Lung (tissue), 17 donors: ENCODE measurements at places on chromosomes 3 and 15.

GRCh38 chr3:55244247-55244646 is 242.9 kb downstream of the WNT5A start:
- H3K4me1 ChIP-seq: no peaks in the 10 kb centered on the region
- H3K27ac ChIP-seq: no peak overlapping the region
- no peak overlapping the region for H3K4me3 ChIP-seq
- no peaks in the 10 kb centered on the region for H3K27me3 ChIP-seq
- H3K36me3 ChIP-seq: no peaks in the 10 kb centered on the region

DNA sequence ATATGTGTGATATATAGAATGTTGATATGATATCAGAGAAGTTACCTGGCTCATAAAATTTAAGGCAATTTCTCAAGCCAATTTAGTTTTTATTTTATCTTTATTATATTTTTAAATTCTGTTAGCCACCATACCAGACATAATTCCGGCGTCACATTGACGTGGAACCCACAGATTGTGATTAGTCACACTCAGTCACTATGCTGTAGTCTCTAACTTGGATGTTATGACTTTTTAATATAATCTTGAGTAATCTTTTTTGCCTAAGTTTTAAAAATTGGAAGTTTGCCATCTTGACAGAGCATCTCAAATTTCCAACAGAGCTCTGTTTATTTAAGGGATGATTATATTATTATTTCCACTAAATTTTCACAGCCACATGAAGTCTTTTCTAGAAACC is 9.7 kb upstream of the DCLK3 start:
- no peak overlapping the region for H3K4me3 ChIP-seq
- H3K4me1 ChIP-seq: peaks cover 4% of the 10 kb centered on the region
- H3K27me3 ChIP-seq: no peaks in the 10 kb centered on the region
- DNase-seq: no peak

DNA sequence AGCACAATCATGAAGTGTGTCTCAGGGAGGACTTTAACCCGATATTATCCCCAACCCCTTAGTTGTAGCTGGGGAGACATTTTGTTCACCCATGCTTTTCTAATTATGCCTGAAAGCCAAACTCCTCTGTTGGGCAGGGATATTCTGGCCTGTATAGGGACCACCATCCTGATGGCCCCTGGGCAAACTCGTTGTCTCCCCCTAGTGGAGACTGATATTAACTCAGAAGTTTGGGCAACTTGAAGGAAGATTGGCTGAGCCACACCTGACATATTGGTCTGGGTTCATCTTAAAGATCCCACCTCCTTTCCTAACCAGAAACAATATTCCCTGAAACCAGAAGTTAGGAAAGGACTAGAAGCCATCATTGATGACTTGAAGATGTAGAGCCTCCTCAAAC is 42.3 kb downstream of the TM4SF18 start:
- H3K27ac ChIP-seq: no peak overlapping the region
- no peaks in the 10 kb centered on the region for H3K27me3 ChIP-seq
- no peak for DNase-seq

DNA sequence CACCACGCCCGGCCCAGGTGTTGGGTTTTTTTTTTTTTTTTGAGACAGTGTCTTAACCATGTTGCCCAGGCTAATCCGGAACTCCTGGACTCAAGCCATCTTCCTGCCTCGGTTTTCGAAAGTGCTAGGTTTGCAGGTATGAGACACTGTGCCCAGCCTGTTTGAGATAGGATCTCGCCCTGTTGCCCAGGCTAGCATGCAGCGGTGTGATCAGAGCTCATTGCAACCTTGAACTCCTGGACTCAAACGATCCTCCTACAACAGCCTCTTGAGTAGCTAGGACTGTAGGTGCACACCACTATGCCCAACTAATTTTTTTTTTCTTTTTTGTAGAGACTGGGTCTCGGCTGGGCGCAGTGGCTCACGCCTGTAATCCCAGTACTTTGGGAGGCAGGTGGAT is 20.3 kb upstream of the ITPKA start:
- no peaks in the 10 kb centered on the region for H3K4me1 ChIP-seq
- no peak for DNase-seq
- no peaks in the 10 kb centered on the region for H3K27me3 ChIP-seq
- no peak overlapping the region for H3K27ac ChIP-seq

DNA sequence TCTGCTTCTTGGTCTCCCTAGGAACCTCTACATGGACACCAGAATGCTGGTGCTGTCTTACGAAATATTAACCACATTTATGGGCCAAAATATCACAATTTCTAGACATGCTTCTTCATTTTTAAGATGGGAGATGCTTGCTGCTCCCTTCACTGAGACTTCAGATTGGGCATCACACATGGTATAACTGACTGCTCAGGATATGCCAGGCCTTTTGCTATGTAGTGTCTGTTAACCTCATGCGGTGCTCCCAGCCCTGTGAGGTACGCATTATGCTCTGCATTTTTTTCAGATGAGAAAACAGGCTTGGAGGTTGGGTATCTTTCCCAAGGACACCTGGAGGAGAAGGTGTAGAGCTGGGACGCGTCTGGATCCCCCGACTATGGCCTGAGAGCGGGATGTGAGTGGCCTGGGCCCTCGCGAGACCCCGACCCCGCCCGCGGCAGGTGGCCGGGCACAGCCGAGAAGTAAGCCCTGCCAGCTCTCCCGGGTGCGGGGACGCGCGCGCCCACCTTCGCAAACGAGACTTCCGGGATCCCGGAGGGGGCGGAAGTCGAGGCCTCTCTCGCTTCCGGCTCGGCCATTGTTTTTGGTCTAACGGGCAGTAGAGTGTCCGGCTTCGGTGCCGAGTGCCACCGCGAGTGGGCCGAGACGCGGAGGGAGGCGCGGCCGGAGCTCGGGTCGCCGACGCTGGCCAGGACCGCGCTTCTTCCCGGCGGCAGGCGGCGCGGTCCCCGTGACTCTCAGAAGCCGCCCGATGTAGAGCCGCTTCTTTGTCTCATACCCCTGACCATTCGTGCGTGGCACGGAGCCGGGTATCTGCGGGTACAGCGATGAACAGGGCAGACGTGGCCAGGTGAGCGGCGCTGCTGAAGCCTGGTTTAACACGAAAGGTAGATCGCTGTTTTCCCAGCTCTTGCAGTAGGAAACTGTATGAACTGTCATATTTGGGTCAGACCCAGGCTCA is at the start of gene ZKSCAN7:
TSS of gene ZKSCAN7 (plus strand) at position 568 of the 967 bp plus-strand sequence. CDS start 1,855 bp downstream, outside the sequence.
- H3K27me3 ChIP-seq: no peaks in the 10 kb centered on the region
- no peaks in the 10 kb centered on the region for H3K36me3 ChIP-seq
- H3K27ac ChIP-seq: peak within 1 kb of the TSS; percentile 62
- peak within 1 kb of the TSS; percentile 79 for H3K4me3 ChIP-seq
- DNase-seq: peak; percentile 71

GRCh38 chr3:13273604-13274105 is 146.5 kb downstream of the NUP210 start:
- no peaks in the 10 kb centered on the region for H3K36me3 ChIP-seq
- no peaks in the 10 kb centered on the region for H3K4me1 ChIP-seq
- H3K4me3 ChIP-seq: no peak overlapping the region

- no peak overlapping the region for H3K27ac ChIP-seq
- H3K36me3 ChIP-seq: peaks cover 25% of the 10 kb centered on the region
- no peak for DNase-seq
- H3K4me1 ChIP-seq: peaks cover 5% of the 10 kb centered on the region
- no peak overlapping the region for H3K4me3 ChIP-seq
Measured at GRCh38 chr3:105688821-105689220, 180.0 kb downstream of the CBLB start.

DNA sequence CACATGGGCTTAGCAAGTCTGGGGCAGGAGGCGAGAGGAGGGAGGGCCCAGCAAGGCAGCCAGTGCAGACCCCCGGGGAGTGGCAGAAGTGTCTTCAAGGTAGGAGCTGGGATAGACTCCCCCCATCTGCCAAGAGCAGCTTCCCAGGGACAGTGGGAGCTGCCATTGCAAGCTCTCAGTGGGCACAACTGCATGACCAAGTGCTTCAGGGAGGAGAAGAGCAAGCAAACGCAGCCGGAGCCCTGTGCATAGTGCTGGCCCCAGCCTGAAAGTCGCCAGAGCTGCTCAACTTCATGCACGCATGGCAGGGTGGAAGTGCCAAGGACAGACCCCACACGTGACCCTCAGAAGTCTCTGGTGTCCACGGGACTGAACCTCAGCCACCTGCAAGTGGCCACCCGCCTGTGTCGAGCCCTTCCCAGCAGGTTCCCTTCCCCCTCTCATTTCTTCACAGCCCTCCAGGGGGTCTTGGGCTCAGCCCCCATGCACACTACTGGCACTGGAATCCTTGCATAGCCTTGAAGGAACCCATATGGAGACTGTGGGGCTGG is 89.4 kb downstream of the PLXNA1 start:
- H3K4me3 ChIP-seq: no peak overlapping the region
- DNase-seq: no peak
- H3K4me1 ChIP-seq: peaks cover 3% of the 10 kb centered on the region
- no peaks in the 10 kb centered on the region for H3K27me3 ChIP-seq
- H3K27ac ChIP-seq: no peak overlapping the region

DNA sequence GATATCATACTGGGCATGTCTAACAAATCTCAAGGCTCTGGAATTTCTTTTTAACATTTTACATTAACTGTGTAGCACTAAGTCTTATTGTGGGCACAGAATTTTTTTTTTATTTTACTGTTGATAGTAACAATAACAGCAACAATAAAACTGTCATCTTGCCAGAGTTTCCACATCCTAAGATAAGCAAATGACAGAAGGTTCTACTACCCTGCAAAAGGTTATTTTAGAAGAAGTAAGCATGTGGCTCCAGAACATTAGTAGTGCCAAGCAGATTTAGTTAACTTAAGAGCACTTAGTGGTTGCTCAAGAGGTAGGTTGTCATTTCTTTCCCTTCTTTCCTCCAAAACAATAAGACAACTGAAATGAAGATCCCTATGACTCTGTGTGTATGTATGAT is 743.0 kb upstream of the CBLB start:
- no peaks in the 10 kb centered on the region for H3K36me3 ChIP-seq
- no peak overlapping the region for H3K27ac ChIP-seq
- no peaks in the 10 kb centered on the region for H3K27me3 ChIP-seq
- DNase-seq: no peak
- H3K4me3 ChIP-seq: no peak overlapping the region
- peaks cover 26% of the 10 kb centered on the region for H3K4me1 ChIP-seq

DNA sequence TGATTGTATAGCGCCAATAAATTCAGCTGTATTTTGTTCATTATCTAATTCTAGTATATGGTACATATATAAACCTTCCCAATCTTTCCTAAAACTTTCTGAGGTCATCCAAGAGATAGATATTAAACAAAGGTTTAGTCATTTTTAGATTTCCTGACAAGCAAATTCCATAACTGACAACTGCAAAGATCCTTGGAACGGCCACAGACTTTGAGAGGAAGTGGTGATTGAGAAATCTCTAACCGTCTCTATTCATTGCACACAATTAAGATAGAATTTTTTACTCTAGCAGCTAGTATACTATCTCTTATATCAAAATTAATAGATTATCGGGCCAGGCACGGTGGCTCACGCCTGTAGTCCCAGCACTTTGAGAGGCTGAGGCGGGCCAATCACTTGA is 4.7 kb downstream of the CSNK1G1 start:
- H3K36me3 ChIP-seq: peaks cover 6% of the 10 kb centered on the region
- no peaks in the 10 kb centered on the region for H3K27me3 ChIP-seq
- H3K4me3 ChIP-seq: no peak overlapping the region
- DNase-seq: no peak
- no peaks in the 10 kb centered on the region for H3K4me1 ChIP-seq

GRCh38 chr3:39142067-39142466 is 11.3 kb downstream of the CSRNP1 start:
- H3K4me3 ChIP-seq: no peak overlapping the region
- no peak overlapping the region for H3K27ac ChIP-seq
- peaks cover 10% of the 10 kb centered on the region for H3K4me1 ChIP-seq
- peaks cover 66% of the 10 kb centered on the region for H3K36me3 ChIP-seq

GRCh38 chr3:71875461-71875947 is 90.6 kb upstream of the PROK2 start:
- H3K36me3 ChIP-seq: no peaks in the 10 kb centered on the region
- H3K27me3 ChIP-seq: peaks cover 4% of the 10 kb centered on the region
- H3K27ac ChIP-seq: no peak overlapping the region
- DNase-seq: peak; percentile 78
- peaks cover 3% of the 10 kb centered on the region for H3K4me1 ChIP-seq

- H3K4me3 ChIP-seq: no peak overlapping the region
- no peaks in the 10 kb centered on the region for H3K36me3 ChIP-seq
- no peaks in the 10 kb centered on the region for H3K4me1 ChIP-seq
- no peak for DNase-seq
- peak overlapping the region; percentile 39 for H3K27ac ChIP-seq
- no peaks in the 10 kb centered on the region for H3K27me3 ChIP-seq
Measured at GRCh38 chr3:100047455-100048141, 66.7 kb downstream of the FILIP1L start.

- DNase-seq: no peak
- H3K27me3 ChIP-seq: no peaks in the 10 kb centered on the region
- no peaks in the 10 kb centered on the region for H3K36me3 ChIP-seq
- no peak overlapping the region for H3K4me3 ChIP-seq
Measured at GRCh38 chr3:10697918-10698317, 118.1 kb upstream of the SLC6A11 start.

GRCh38 chr3:134905647-134905935 is 110.5 kb downstream of the EPHB1 start:
- no peaks in the 10 kb centered on the region for H3K36me3 ChIP-seq
- no peaks in the 10 kb centered on the region for H3K4me1 ChIP-seq
- no peak overlapping the region for H3K27ac ChIP-seq
- no peak overlapping the region for H3K4me3 ChIP-seq
- DNase-seq: no peak
- H3K27me3 ChIP-seq: no peaks in the 10 kb centered on the region

DNA sequence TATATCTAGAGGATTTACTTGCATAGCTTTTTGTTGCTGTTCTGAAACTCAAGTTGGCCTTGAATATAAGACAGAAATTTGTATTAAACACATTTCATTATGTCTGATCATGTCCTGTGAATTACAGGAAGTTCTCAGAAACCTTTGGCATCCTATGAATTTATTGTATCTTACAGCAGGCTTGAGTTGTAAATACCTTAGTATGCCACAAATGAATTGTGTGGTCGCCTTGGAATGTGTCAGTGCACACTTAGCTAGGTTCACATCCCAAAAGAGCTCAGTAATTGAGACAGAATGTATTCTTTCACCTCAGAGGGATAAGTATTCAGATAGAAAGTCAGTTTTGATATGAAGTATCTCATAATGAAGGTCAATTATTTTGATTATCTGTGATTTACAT is 83.4 kb downstream of the NEK11 start:
- no peak for DNase-seq
- no peaks in the 10 kb centered on the region for H3K36me3 ChIP-seq
- no peaks in the 10 kb centered on the region for H3K27me3 ChIP-seq
- H3K4me3 ChIP-seq: no peak overlapping the region
- no peaks in the 10 kb centered on the region for H3K4me1 ChIP-seq
- H3K27ac ChIP-seq: no peak overlapping the region

- no peak overlapping the region for H3K27ac ChIP-seq
- H3K4me1 ChIP-seq: no peaks in the 10 kb centered on the region
- no peaks in the 10 kb centered on the region for H3K36me3 ChIP-seq
- peak; percentile 9 for DNase-seq
- H3K4me3 ChIP-seq: no peak overlapping the region
Measured at GRCh38 chr3:138059261-138059660, 49.3 kb downstream of the CLDN18 start.

DNA sequence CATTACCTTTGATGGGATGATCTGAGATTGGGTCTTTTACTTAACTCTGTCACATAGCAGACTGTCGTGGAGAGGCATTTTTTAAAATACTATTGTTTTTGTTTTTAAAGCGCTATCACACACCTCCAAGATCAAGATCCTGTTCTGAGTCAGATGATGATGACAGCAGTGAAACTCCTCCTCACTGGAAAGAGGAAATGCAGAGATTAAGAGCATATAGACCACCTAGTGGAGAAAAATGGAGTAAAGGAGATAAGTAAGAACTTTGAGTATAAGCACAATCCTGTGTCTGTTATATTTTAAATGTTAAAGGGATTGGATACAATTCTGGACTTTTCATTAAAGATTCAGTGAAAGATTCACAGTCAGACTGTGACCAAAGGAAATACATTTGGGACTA is 18.4 kb upstream of the ZBTB47 start:
- no peaks in the 10 kb centered on the region for H3K4me1 ChIP-seq
- peak overlapping the region; percentile 6 for H3K27ac ChIP-seq
- no peak overlapping the region for H3K4me3 ChIP-seq
- DNase-seq: no peak
